ENCODE measurements at places on chromosomes 3 and 15.
A peak's percentile ranks its signal among the peaks of the same experiment; 100 is the strongest.

- no peak for DNase-seq
Observed at GRCh38 chr3:146283781-146284445, 33.0 kb upstream of the PLSCR4 start.

- DNase-seq = no peak
Observed at GRCh38 chr15:63243776-63244175, 33.6 kb upstream of the APH1B start.

GRCh38 chr3:71657831-71658530, 67.2 kb downstream of the EIF4E3 start:
- DNase-seq = no peak

DNA sequence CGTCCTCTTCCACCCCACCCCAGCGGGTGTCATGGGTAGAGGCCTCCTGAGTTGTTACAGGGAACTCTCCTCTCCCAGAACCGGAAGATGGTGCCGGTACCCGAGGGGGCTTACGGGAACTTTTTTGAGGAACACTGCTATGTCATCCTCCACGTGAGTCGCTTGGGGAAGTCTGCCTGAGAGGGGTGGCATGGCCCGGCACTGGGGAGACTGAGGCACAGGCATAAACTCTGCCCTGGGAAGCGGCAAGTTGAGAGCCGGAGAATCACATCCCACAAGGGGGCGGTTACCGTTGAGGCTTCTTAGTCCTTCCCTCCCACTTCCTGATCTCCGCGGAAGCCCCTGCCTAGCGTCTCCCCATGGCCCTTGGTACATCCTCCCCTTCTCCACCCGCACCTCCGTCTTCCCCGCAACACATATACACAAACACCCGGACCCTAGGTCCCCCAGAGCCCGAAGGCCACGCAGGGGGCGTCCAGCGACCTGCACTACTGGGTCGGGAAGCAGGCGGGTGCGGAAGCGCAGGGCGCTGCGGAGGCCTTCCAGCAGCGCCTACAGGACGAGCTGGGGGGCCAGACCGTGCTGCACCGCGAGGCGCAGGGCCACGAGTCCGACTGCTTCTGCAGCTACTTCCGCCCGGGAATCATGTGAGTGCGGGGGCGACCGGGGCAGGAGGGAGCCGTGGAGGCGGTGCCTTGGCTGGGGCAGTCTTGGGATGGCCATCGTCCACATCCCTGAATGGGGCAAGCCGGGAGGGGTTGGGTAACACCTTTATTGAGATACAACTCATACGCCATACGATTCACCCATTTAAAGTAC, 3.4 kb downstream of the VILL start:
- DNase-seq = peak; percentile 41

DNA sequence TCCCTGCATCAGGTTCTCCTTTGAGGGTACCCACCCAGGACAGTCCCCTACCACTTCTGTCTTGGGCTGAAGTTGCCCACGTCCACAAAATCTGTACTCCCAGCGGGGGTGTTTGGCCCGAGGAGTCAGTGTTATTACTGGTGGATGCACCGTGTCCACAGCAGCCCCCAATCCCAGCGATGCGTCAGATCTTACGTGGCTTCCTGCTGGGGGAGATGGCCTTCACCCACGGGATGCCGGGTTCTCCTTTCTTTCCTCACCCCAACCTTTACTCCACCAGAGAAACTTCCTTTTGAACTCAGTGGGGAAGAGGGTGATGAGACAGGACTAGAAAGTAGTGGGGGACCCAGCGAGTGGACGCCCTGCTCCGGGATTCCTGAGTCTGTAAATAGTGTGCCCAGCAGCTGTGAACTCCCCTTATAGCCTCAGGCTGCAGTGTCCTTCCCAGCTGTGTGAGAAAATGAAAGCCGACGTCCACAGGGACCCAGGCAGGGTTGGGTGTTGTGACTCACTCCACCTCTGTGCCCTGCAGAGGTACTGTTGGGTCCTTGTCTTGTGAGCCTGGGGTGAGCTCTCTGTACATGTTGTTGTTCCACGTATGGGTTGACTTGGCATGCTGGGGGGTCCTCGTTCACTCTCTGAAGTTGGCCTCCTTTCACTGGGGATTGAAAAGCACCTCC, 31.5 kb downstream of the CRTAP start:
- no peak for DNase-seq

- DNase-seq = no peak
Observed at GRCh38 chr3:33834096-33834453, 35.6 kb downstream of the PDCD6IP start.

GRCh38 chr3:43090238-43090637, 15.6 kb downstream of the POMGNT2 start:
- DNase-seq = no peak

- no peak for DNase-seq
Observed at GRCh38 chr3:158103081-158103886, 2.9 kb downstream of the SHOX2 start.

- no peak for DNase-seq
Observed at GRCh38 chr3:25177041-25177440, 251.0 kb upstream of the RARB start.

DNA sequence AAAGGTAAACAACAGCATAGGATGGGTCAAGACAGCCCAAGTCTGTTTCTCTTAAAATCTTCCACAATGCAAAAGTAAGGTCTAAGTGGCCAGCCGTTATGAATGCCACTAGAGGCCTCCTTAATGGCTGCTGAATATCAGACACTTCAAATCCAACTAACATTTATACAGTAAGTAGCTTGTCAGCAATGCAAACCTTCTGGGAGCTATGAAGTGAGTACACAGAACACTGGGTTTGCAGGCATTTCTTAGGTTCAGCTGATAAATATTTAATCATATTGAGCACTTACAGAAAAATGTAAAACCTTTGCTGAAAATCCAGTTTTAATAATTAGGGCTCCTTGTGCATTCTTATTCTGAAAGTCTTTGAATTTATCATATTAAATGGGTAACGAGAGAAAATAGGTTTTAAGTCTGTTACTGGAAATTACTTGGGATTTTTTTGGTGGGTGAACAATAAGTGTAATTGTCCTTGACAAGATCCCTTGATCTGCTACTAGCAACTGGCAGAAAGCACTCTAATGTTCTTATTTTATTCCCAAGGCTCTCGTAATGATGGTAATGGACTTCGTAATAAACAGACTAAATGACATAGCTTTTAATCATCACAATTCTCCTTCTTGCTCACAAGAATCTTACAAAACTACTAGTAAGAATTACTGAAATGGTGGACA, 141.7 kb upstream of the GPR149 start:
- no peak for DNase-seq

GRCh38 chr3:154235330-154235729, 89.0 kb downstream of the DHX36 start:
- no peak for DNase-seq

GRCh38 chr3:182914341-182914740, 66.0 kb downstream of the DCUN1D1 start:
- no peak for DNase-seq

DNA sequence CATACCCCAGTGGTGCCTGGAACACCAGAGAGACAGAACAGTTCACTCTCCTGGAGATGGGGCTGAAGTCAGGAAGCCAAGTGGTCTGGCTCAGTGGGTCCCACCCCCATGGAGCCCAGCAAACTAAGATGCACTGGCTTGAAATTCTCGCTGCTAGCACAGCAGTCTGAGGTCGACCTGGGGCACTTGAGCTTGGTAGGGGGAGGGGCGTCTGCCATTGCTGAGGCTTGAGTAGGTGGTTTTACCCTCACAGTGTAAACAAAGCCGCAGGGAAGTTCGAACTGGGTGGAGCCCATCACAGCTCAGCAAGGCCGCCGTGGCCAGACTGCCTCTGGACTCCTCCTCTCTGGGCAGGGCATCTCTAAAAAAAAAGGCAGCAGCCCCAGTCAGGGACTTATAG, 272.0 kb downstream of the KLF13 start:
- no peak for DNase-seq

DNA sequence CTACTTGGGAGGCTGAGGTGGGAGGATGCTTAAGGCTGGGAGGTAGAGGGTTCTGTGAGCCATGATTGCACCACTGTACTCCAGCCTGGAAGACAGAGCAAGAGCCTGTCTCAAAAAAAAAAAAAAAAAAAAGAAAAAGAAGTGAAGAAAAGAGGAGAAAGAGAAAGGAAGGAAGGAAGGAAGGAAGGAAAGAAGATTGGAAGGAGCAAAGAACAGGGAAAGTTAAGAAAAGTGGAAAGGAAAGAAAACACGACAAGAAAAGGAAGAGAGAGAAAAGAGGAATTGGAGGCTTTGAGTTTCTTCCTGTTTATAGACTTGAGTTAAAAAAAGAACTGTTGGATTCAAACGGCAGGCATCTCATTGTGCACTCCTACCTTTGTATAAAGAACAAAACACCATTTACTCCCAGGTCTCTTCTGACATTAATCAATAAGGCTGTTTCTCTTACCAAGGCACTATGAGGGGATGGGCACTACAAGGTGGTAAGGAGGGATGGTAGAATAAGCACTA, 73.5 kb downstream of the EDEM1 start:
- no peak for DNase-seq

DNA sequence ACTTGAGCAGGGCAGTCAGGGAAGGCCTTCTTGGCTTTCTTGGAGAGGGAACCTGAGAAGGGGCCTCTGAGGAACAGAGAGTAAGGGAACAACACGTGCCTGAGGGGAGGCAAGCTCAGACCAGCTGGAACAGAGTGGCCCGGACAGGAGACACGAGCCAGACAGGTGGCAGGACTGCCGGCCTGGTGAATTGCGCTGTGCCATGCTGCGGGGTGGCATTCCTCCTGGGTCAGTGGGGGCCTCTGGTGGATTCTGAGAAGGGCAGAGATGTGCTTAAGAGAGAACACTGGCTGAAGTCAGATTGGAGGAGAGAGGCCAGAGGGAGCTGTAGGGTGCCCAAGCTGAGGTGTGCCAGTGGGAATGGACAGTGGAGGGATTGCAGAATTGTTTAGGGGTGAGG, 4.9 kb downstream of the CHAC1 start:
- DNase-seq = no peak

- no peak for DNase-seq
Observed at GRCh38 chr15:36110659-36110993, 468.8 kb upstream of the CDIN1 start.

GRCh38 chr15:49844390-49844789, 223.5 kb downstream of the DTWD1 start:
- no peak for DNase-seq

DNA sequence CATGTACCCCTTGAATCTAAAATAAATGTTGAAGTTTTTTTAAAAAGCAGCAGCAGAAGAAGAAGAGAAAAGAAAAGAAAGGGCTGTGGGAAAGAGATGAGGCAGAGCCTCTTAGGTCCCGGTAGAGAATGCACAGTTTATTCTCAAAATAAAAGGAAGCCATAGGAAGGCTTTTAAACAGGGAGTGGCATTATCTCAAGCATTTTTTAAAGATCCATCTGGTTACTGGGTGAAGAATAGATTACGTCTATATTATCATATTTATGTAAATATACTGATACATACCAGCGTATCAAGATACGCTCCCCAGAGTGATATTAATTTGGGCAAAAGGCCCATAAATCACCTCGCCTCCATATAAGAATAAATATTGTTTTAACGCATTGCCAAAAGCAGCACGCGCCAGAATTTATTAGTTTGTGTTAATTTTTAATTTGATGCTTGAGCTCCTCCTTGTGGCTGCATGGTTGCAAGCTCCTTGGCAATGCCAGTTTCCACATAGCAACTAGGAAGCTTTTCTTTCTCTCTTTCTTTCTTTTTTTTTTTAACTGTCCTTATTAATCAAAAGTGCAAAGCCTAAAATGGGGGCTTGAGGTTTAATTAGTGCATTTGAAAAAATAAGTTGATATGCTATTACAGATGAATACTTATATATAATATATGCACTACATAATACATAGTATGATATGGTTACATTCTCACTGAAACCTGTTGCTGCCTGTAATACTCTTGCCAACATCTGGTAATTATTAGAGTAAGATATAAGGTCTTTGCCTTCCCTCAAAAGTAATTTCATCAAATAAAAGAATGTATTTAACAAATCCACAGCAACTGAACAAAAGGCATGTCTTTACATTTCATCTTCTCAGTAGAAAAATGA, 242.8 kb upstream of the UBE2E2 start:
- no peak for DNase-seq

DNA sequence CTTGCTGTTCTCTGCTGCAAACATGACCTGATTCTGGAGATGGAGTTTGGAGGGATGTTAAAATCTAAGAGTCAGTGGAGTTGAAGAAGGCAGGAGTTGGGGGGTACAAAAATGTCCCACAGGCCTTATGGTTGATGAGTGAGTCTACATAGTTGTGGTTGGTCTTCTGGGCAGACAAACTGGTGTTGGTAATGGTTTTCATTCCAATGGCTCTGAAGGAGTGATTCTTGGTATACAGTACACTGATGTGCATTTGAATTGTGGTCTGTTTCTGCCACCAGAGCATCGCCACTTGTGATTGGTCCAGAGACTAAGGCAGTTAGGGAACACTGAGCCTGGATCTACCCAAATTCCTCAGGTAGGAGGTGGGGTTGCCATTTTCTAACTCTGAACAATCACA, 514.1 kb upstream of the CFAP20DC start:
- no peak for DNase-seq

GRCh38 chr3:123295901-123296250, 94.1 kb downstream of the SEC22A start:
- DNase-seq = no peak

- no peak for DNase-seq
Observed at GRCh38 chr3:151875759-151876158, 2.3 kb downstream of the SUCNR1 start.

DNA sequence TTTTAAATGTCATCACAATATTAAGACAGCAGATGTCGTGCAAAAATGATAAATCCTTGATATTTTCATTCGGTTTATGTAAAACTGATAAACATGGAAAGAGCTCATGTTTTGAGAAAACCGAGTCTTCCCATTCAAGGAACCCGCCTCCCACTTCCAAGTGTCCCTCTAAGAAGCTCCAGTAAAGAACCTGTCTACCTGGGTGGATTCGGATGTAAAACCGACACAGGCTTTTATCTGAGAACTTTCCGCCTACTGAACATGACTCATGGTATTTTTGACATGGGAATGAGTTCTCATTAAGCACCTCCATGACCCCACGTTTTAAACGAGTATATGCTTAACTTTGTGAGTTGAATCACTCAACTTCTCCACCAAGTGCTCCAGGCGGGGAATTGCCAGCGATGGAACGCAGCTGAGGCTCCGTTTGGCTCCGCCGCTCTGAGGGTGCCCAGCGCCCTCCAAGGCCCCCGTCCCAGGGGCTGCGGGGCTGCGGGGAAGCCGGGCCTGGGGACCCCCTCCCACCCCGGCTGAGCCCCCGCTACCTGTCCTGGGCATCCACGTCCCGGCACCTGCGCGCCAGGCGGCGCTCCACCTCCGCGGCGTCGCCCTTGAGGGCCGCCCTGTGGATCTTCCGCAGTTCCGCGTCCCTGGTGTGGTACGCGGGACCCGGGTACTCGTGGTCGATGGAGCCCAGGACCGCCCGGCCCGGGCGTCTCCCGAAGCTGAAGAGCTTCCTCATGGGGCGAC, 119.9 kb downstream of the LMLN start:
- DNase-seq = peak; percentile 12

DNA sequence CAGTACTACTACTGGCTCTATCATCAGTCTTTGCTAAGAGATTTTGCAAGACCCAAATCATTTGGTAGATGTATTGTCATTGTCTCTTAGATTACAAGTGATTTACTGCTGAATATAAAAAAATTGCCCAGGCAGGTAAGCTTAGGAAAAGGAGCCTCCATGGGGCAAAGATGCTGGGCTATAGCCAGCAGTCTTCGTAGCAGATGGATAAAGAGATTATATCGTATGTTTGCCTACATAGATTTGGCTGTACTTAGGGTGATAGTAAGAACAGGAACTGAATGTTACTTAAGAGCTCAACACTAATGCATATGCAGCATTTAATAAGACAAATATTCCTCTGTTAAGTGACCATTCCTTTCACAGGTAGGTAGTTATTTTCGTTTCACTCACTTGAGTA, 48.9 kb downstream of the PTPRG start:
- no peak for DNase-seq

Measured in T-helper 17 cell (primary cell).